ENCODE measurements at places on chromosomes 13 and 19.

DNA sequence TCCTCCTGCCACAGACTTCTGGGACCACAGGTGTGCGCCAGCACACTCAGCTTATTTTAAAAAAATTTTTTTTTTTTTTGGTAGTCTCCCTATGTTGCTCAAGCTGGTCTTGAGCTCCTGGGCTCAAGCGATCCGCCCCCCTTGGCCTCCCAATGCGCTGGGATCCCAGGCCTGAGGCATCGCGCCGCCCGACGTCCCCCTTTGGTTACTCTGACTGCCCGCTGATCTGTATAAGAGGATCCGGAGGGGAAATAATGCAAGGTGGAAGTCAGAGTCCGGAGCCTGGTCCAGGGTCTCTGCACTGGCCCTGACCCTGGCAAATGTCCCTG lies 486 bp upstream of the ZNF805 start:
- DNase-seq = no peak

DNA sequence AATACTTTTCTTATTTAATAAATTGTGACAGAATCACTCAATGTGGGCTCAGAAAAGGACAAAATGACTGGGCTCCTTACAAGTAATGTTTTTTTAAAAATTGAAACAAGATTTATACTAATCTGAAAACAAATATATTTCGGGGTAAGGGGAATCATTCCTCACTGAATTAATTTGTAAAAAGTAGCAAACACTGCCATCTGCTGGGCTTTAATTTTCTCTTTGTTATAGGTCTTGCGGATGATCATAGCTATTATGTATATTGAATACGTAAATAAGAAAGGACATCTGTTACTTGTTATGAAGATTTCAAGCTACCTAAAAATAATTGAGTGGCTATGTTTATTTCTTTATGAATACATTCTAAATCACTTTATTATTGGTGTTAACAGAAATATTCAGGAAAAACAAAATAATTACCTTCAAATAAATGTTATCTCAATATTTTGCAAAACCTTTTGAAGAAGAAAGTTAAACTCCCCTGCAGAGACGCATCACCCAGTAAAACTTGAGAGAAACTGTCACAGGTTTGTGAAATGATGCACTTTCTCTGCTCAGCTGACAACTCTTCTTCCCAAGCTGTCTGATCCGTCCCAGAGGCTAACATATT lies 17.8 kb upstream of the ENOX1 start:
- peak; percentile 53 for DNase-seq

DNA sequence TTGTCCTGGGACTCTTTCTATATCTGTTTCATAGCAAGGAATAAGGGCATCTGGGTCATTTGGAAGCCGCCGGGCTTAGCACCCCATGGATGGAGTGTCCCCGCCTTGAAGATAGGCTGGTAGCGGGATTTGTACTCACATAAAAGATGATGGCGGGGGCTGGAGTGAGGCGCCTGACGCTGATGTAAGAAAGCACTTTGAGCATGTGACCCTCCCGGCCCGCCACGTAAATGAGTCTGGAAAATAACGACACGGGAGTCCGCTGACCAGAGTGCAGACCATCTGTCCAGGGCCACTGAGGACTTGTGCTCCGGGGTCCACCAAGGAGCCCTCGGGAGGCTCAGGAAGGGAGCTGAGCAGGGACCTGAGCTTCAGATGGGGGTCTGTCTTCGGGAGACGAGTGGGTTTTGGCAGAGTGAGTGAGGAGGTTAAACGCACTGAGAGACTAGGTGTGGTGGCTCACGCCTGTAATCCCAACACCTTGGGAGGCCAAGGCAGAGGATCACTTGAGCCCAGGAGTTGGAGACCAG lies 25.8 kb downstream of the SLC7A9 start:
- no peak for DNase-seq

GRCh38 chr19:33699754-33700407 lies 78.1 kb downstream of the CHST8 start:
- no peak for DNase-seq

DNA sequence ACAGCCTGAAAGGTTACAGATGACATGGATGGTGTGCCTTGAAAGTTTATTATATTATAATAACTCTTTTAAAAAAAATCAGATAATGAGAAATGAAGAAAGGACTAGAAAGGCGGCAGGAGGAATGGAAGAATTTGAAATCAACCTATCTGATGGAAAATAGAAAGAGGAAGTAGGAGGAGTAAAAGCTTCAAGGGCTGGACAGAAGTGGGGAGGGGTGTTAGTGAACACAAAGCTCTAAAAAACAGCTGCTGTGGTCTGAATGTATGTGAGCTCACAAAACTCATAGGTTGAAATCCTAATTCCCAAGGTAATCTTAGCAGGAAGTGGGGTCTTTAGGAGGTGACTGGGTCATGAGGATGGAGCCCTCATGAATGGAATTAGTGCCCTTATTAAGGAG lies 19.5 kb downstream of the CCDC70 start:
- DNase-seq = no peak

DNA sequence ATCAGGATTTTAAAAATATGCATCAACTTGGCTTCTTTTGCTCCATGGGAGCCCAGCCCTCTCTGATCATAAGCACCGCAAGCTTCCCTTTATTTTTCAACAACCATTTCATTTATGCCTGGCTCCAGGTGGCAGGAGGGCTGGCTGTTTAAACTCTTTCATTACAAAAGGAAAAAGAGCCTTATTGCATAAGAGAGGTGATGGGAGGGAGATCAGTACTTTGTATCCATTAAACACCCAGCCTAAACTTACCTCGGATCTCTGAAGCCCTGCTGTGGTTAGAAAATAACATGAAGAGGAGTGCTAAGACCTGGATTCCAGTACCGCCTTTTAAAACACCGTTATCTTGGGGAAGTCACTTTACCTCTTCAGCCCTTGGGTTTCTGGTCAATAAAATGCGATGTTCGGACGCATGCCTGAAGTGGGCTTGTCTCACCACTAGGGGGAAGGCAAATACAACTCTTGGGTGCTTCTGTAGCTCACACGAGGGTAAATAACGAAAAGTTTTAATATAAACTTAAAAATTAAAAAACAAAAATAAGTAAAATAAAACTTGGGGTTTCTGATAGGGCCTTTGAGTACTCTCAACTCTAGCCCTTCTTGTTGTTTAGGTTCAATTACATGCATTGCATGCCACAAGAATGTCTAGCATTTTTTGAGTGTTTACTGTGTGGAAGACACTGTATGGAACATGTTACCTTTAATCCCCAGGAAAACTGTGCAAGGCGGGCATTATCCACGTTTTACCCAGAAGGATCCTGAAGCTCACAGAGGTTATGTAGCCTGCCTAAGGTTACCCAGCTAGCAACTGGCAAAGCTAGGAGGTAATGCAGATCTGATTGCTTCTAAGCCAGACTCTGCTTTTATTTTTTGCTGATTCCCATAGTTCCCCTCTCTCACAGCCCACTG lies 240.3 kb downstream of the LMO7 start:
- DNase-seq = peak; percentile 81

DNA sequence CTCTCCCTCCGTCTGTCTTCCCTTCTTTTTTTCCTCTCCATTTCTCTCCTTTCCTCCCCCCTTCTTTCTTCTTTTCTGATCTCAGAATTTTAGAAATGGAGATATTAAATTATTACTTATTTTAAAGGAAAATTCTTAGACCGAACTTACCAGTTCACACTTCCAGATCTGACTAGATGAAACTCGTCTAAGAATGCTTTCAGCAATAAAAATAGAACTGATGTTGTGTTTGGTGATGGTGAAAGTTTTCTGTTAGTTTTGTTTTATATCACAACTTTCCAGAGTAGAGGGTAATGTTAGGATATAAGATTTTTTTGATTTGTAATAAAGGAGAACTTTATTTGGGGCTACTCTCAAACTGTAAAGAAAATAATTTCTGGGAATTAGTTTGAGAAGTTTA lies 29.9 kb downstream of the UCHL3 start:
- DNase-seq = no peak

All from mesendoderm (in vitro differentiated cells).